ENCODE measurements at places on chromosomes 7 and 10.
A peak's percentile ranks its signal among the peaks of the same experiment; 100 is the strongest.

DNA sequence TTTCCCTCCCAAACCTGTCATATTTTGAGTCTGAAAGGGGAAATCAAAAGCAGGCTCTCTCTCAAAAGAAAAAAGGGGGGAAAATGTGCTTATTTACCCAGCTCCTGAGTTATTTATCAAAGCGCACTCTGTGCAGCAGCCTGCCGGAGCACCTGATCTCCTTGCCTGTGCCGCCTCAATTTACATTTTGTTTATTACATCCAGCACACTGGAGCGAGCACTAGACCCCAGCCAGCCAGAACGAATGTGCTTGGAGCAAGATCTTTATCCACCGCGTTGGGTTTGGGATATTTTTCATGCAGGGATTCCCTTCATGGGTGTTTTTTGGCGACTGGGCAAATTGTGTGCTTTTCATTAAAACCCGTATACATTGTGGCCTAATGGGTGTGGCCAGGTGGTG, 161.9 kb upstream of the INSYN2A start:
- no peak for DNase-seq

DNA sequence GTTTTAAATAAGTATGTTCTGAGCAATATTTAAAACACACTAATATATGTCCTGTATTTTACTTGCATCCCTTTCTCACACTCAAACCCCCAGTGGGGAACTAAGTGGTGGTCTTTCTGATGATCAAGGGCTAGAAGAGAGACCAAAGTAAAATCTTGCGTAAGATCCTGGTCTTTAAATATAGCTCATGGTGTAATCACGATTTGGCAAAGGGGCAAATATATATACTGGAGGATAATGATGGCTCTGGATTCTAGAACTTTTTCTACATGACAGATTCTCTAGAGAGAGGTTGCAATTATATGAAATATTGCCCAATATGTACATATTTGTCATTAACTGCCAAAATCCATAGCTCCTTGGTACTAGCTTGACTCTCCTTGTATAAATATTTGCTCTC, 438.3 kb downstream of the NXPH1 start:
- no peak for DNase-seq

- DNase-seq, result no peak
Observed at GRCh38 chr7:97020601-97020995, 4.0 kb downstream of the DLX5 start.

DNA sequence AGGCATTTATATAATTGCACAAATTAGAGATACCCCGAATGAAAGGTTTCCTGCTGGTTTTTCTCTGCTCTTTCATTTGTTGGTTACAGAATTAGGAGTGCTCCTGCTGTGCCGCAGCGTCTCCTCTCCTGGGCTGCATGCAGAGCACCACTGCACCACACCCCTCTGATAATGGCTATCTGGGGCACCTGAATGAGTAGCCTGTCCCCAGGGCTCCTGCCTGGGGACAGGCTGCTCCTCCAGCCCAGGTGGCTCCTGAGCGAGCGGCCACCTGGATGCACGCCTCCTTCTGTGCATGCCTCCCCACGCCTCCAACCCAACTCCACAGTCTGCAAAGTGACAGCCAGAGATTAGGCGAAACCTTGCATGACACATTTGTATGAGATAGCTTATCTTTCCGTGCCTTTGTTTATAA, 242.6 kb upstream of the FZD8 start:
- DNase-seq, result no peak

DNA sequence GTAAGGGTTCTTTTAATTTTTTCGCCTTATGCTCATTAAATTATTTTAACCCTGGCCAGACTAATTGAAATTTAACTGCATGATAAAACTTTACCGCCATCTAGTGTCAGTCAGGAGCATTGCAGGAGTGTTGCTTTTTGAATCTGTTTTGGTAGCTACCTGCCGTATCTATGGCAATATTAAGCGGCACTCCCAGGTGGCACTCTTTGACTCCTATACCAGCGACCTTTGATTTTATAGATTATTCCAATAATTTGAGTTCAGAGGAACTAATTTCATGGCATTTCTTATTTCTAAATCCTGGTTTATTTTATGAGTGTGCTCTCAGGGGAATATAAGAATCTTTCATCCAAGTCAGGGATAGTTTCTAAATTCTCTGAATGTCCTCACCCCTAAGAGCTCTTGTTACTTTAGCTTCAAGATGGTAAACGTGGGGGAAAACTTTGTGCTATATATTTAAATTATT, 198.9 kb downstream of the REEP3 start:
- DNase-seq, result peak; percentile 14
